ENCODE measurements at places on chromosomes 1 and 21.

DNA sequence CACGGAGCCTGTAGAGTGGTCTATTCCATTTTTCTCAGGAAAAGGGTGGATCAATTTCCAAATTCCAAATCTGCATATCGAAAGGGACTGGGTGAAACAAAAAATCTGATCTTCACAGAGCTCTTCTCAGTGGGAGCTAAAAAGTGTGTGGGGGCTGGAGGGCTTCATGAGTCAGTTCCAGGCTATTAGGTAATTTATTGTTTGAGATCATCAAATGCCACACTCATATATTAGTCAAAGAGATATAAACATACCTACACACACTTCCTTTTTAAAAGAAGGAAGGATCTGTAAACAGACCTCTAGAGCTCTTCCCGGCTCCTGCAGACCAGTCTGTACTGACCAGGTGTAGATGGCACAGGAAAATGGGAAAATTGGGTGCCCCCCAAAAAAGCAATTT, 175.4 kb downstream of the ZBTB18 start:
- peak; percentile 59 for DNase-seq

GRCh38 chr1:208007319-208007937, 96.5 kb upstream of the CD34 start:
- DNase-seq, result peak; percentile 29

GRCh38 chr1:220544901-220545303, 17.0 kb downstream of the MARK1 start:
- DNase-seq, result peak; percentile 4

GRCh38 chr21:42063191-42063570, 7.9 kb upstream of the UMODL1 start:
- DNase-seq, result no peak

DNA sequence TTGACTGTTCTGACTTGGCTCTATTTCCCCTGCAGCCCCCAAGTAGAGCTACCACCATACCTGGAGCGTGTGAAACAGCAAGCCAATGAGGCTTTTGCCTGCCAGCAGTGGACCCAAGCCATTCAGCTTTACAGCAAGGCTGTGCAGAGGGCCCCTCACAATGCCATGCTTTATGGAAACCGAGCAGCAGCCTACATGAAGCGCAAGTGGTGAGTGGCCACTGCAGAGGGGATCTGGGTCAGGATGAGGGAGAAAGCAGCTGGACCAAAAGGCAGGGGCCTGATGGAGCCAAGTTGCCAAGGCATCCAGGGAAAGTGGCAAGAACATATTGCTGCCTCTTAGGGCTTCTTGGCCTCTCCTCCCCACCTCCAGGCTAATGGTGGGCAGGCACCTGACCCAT, 24.1 kb upstream of the TMEM222 start:
- no peak for DNase-seq

- peak; percentile 52 for DNase-seq
Measured at GRCh38 chr1:24970399-24970753, 40.3 kb upstream of the RUNX3 start.

- DNase-seq, result peak; percentile 65
Measured at GRCh38 chr1:109620401-109620791, 759 bp downstream of the AMPD2 start.

All from amniotic epithelial cell (primary cell).